Astrocyte (in vitro differentiated cells and primary cell): ENCODE measurements at places on chromosomes 4 and X. TPM values are rescaled to one million over a fixed set of nuclear protein-coding genes. Genes with fewer than 3 reads are reported as not detected.

OPN1LW gene
- total RNA-seq: not detected in 2 replicates

BTC gene
- 0.20 and 0.26 TPM in 2 replicates for total RNA-seq

- no peak overlapping the region for H3K4me3 ChIP-seq
- H3K27me3 ChIP-seq: no peaks in the 10 kb centered on the region
- peak; percentile 54 for DNase-seq
- no peaks in the 10 kb centered on the region for H3K4me1 ChIP-seq
Measured at GRCh38 chrX:134849390-134849789, 141.4 kb upstream of the SMIM10 start.

DNA sequence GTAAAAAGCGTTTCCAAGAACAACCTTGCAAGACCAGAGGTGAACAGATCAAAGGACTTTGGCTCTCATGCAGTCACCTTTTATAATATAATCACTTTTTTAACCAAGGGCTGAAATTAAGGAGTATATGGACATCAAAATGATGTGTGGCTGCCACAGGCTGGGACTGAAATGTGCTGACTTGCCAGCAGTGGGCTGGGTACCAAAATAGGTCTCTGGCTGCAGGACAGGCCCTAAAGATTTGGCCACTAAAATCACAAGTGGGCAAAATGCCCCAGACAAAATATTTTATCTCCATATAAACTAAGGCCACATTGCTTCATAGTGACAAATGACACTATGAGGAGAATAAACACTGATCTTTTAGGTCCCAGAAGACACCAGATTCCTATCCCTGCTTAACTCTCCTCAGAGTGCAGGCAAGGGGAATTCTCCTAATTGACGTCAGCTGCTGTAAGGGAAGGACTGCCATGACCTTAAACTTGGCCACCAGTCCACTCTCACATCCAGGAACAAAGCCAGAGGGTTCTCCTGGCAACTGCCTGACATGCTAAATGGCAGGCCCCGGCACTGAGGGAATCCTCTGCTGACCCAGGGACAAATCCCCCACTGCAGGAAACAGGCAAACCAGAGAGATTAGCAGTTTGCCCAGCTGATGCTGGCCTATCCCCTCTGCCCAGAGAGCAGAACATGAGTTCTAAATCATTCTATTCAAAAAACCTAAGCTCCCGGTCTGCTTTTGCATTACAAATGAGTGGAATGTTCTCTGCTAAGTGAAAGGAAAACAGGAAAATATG is 155.8 kb downstream of the PPP3CA start:
- H3K27ac ChIP-seq: peak overlapping the region; percentile 18
- H3K4me1 ChIP-seq: peaks cover 6% of the 10 kb centered on the region
- H3K36me3 ChIP-seq: no peaks in the 10 kb centered on the region

DNA sequence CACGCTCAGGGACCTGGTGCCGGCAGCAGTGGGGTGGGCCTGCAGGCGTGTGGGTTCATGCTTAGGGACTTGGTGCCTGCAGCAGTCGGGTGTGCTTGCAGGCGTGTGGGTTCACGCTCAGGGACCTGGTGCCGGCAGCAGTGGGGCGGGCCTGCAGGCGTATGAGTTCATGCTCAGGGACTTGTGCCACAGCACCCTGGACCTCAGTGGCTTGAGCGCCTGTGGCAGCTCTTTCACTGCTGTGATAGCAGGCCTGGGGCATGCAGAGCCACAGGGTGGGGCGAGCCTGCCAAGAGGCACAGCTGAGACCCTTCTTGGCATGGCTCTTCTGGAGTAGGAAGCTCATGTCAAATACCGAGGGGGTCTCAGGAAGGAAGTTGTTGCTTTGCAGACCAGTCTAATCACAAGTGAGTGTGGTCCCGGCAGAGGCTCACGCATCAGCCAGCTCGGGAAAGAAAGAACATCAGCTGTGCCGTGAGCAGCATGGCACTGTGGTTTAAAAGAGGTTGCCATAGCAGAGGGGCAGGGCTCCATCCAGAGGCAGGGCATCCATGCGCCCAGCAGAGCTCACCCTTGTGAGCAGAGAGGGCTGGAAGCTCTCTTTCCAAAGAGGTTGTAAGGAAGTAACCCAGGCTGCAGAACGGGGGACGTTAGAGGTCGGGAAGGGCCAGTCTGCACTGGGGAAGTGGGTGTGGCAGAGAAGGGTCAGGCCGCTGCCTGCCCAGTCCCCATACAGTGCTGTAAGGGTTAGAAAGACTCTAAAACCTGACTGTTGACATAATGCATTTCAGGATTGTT is 21.1 kb downstream of the PIGG start:
- H3K4me1 ChIP-seq: no peaks in the 10 kb centered on the region
- DNase-seq: no peak
- no peak overlapping the region for H3K27ac ChIP-seq

CXCL6 gene
- total RNA-seq: 16.7 and 18.5 TPM in 2 replicates

DNA sequence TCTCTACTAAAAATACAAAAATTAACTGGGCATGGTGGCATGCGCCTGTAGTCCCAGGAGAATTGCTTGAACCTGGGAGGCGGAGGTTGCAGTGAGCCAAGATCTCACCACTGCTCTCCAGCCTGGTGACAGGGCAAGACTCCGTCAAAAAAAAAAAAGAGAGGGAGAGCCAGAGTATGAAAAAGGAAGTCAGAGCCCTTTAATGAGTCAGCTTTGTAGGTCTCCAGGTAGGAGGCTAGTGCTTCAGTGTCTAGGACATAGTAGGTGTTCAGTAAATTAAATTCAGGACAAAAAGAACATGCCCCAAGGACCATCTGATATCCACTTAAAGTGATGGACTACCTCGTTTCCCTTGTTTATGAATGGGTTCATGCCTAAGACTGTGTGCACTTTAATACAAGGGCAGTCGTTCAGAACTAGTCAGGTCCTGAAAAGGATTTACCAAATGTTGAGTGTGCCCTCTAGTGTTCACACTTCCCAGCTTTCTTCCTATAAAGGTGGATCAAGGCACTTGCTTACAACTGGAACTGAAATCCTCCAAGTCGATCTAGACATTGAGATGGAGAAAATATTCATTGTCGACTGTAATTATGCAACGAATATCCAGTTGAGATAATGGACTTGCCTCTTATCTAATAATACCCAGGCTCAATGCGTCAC is 29.0 kb downstream of the F9 start:
- H3K4me1 ChIP-seq: no peaks in the 10 kb centered on the region
- H3K27ac ChIP-seq: no peak overlapping the region
- no peaks in the 10 kb centered on the region for H3K36me3 ChIP-seq

GRCh38 chr4:101846550-101846949 is 56.0 kb downstream of the BANK1 start:
- no peaks in the 10 kb centered on the region for H3K36me3 ChIP-seq
- H3K27me3 ChIP-seq: no peaks in the 10 kb centered on the region
- H3K4me3 ChIP-seq: no peak overlapping the region
- H3K27ac ChIP-seq: no peak overlapping the region

- H3K4me3 ChIP-seq: no peak overlapping the region
- H3K4me1 ChIP-seq: no peaks in the 10 kb centered on the region
- H3K36me3 ChIP-seq: no peaks in the 10 kb centered on the region
- no peak overlapping the region for H3K27ac ChIP-seq
Measured at GRCh38 chrX:136666088-136666487, 18.1 kb downstream of the CD40LG start.

GRCh38 chr4:46484881-46485280 is 95.0 kb upstream of the GABRA2 start:
- H3K27me3 ChIP-seq: no peaks in the 10 kb centered on the region
- DNase-seq: no peak
- H3K27ac ChIP-seq: no peak overlapping the region
- H3K36me3 ChIP-seq: no peaks in the 10 kb centered on the region
- H3K4me3 ChIP-seq: no peak overlapping the region
- no peaks in the 10 kb centered on the region for H3K4me1 ChIP-seq

DNA sequence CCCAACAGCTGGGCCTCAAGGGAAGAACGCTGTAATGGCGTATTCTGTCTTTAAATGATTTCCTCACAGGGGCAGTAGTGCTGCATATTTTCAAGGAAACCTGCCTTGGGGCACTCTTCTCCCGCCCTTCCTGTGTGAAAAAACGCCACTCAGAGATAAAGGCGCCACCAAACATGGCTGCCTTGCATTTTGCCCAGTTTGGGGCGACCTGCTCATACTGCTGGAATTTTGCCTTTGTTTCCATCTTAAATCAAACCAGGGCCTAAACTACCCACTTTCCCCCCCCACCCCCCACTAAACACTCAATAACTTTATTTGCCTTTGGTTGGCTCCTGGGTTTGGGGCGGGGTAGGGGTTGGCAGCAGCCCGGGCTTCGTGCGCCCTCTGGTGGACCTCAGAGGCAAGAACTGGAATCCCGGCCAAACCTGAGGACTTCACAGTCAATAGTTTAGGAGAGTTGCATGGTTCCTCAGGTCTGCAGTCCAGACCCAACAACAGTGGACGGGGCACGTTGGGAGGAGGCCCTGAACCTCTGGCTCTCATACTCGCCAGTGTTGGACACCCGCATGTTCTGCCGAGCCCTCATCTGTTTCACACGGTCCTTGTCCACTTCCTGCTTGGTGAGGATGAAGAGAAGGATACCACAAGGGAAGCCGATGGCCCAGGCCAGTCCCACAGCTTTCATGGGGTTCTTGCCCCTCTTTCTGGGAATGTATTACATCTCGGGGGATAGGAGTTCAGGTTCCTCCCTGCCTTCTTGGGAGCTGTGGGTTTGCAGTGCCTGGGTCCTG is 220.1 kb upstream of the STK26 start:
- H3K4me3 ChIP-seq: no peak overlapping the region
- H3K36me3 ChIP-seq: no peaks in the 10 kb centered on the region
- no peaks in the 10 kb centered on the region for H3K4me1 ChIP-seq
- DNase-seq: no peak
- no peaks in the 10 kb centered on the region for H3K27me3 ChIP-seq

MTMR8 gene
- 0.89 and 1.6 TPM in 2 replicates for total RNA-seq

DNA sequence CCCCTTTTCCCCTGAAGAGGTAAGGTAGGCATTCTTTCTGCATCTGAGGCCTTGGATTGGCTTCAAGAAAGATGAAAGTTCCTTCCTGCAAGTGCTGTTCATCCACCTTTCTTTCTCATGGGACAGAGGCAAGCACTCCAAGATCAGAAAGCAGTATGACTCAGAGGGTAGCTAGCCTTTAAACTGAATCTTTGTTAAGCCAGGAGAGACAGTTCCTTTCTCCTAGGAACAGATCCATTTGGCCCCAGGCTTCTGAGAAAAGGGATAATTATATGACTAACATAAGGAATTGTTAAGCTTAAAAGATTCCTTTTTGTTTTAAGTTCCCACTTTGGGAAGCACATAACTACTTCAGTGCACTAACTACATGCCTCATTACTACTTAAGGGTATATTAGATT is 192.0 kb downstream of the PPP3CA start:
- no peak overlapping the region for H3K4me3 ChIP-seq
- peak; percentile 63 for DNase-seq
- peaks cover 33% of the 10 kb centered on the region for H3K4me1 ChIP-seq
- H3K27ac ChIP-seq: no peak overlapping the region

ERCC6L gene
- 0.55 and 1.0 TPM in 2 replicates for total RNA-seq

AREG gene
- 0.79 and 1.5 TPM in 2 replicates for total RNA-seq

GRCh38 chr4:147874109-147874508 is 142.2 kb downstream of the ARHGAP10 start:
- no peak overlapping the region for H3K27ac ChIP-seq
- no peaks in the 10 kb centered on the region for H3K27me3 ChIP-seq
- no peak for DNase-seq
- no peaks in the 10 kb centered on the region for H3K4me1 ChIP-seq
- no peak overlapping the region for H3K4me3 ChIP-seq
- H3K36me3 ChIP-seq: peaks cover 13% of the 10 kb centered on the region

GRCh38 chrX:105829011-105829410 is 6.7 kb downstream of the NRK start:
- no peaks in the 10 kb centered on the region for H3K4me1 ChIP-seq
- peak; percentile 2 for DNase-seq
- no peaks in the 10 kb centered on the region for H3K36me3 ChIP-seq
- no peak overlapping the region for H3K4me3 ChIP-seq

TEX13D gene
- not detected in 2 replicates for total RNA-seq

GRCh38 chr4:115396034-115396433 is 282.6 kb upstream of the NDST4 start:
- DNase-seq: no peak
- no peaks in the 10 kb centered on the region for H3K4me1 ChIP-seq
- no peaks in the 10 kb centered on the region for H3K36me3 ChIP-seq
- H3K27ac ChIP-seq: no peak overlapping the region

TBC1D8B gene
- 12.1 and 13.7 TPM in 2 replicates for total RNA-seq
